ENCODE measurements at places on chromosomes 11 and 22.

- DNase-seq = no peak
Observed at GRCh38 chr11:67996622-67997474, 7.0 kb downstream of the UNC93B1 start.

- DNase-seq = no peak
Observed at GRCh38 chr11:115607621-115608221, 103.5 kb upstream of the CADM1 start.

GRCh38 chr11:359181-359714 lies 10.1 kb upstream of the B4GALNT4 start:
- DNase-seq = no peak

DNA sequence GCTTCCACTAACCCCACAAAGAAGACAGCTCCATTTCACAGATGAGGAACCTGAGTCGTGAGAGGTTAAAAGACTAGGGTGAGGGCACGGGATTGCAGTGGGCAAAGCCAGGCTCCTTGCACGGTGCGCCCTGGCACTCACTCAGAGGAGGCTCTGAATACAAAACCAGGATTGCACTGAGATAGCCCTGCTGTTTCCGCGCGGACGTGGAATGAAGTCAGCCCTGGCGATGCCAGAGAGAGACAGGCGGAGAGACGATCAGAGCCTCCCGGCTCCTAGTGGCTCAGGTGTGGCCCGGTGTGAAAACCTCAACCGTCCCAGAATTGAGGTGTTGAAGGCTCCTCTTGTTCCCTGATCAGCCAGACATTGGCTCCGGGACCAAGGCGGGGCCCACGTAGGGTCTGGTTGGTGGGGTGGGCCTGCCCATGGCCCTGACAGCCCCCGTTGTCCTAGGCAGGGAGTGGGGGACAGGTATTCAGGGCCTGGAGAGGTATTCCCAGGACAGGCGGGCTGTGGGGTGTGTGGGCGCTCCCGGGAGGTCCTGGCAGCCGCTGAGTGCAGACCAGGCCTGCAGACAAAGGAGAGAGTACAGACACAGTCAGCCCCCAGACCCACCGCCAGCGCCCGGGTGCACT lies 43.1 kb upstream of the LINC01488 start:
- DNase-seq = no peak
